SHP77 (cell line): ENCODE measurements at places on chromosomes 2 and 18.

- no peak for DNase-seq
Observed at GRCh38 chr2:38829971-38830370, 45.8 kb downstream of the DHX57 start.

DNA sequence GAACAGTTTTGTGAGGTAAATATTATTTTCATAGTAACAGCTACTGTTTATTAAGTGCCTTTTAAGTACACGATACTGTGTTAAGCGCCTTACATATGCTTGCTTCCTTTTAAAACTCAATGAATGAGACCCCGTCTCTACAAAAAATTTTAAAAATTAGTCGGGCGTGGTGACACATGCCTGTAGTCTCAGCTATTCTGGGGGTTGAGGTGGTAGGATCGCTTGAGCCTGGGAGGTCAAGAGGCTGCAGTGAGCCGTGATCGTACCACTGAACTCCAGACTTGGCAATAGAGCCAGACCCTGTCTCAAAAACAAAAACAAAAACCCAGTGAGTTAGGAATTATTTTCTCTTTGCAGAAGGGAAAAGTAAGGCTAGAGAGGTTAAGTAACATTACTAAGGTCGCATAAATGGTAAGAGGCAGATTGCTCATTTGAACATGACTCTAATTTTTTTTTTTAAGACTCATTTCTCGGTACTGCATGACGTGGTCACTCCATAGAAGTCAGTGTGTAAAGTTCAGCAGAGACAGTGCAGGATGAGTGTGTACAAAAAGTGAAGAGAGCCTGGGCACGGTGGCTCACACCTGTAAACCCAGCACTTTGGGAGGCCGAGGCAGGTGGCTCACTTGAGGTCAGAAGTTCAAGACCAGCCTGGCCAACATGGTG is 1.1 kb downstream of the METAP1D start:
- no peak for DNase-seq

GRCh38 chr2:39648580-39648979 is 17.1 kb upstream of the TMEM178A start:
- DNase-seq, result no peak

- peak; percentile 85 for DNase-seq
Observed at GRCh38 chr2:6054161-6054671, 362.0 kb downstream of the SOX11 start.
